Activated T-helper 2 cell treated with anti-CD3 and anti-CD28 coated beads, Interferon-gamma antibody, Interleukin-2, Interleukin-4, amounts not matched to agents 10 μg/mL and 5 μg/mL and 100 μg/mL, durations not matched to agents 14 hours and 24 hours and 36 hours (primary cell): ENCODE measurements at places on chromosomes 3 and 15.

GRCh38 chr3:188270423-188270972 is 116.5 kb downstream of the LPP start:
- no peaks in the 10 kb centered on the region for H3K27me3 ChIP-seq
- no peak overlapping the region for H3K4me3 ChIP-seq
- no peak for DNase-seq
- H3K4me1 ChIP-seq = peaks cover 40% of the 10 kb centered on the region
- H3K27ac ChIP-seq = no peak overlapping the region

GRCh38 chr3:24287755-24288450 is 206.7 kb downstream of the THRB start:
- DNase-seq = no peak
- H3K36me3 ChIP-seq = no peaks in the 10 kb centered on the region
- no peak overlapping the region for H3K27ac ChIP-seq
- no peak overlapping the region for H3K4me3 ChIP-seq
- no peaks in the 10 kb centered on the region for H3K27me3 ChIP-seq
- no peaks in the 10 kb centered on the region for H3K4me1 ChIP-seq

DNA sequence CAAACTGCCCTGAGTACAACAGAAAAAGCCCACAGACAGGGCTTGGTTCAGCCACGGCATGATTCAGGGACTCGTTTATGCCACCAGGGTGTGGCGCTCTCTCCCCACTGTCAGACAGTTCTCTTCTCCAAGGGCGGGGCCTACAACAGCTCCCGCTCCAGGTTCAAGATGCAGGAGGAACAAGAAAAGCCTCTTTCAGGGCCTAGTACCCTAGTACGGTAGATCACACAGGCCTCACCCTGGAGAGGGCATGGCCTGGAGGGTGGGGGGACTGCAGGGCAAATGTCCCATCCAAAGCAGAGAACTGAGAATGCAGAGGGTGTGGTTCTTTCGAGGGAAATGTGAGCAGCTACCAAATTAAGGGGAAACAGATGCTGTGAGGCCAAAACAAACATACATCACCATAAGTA is 12.0 kb downstream of the MESD start:
- H3K27me3 ChIP-seq = no peaks in the 10 kb centered on the region
- peaks cover 59% of the 10 kb centered on the region for H3K36me3 ChIP-seq

GRCh38 chr3:152283492-152284381 is 15.0 kb downstream of the MBNL1 start:
- H3K36me3 ChIP-seq = peaks cover 11% of the 10 kb centered on the region
- no peak overlapping the region for H3K4me3 ChIP-seq
- no peaks in the 10 kb centered on the region for H3K27me3 ChIP-seq
- DNase-seq = no peak

DNA sequence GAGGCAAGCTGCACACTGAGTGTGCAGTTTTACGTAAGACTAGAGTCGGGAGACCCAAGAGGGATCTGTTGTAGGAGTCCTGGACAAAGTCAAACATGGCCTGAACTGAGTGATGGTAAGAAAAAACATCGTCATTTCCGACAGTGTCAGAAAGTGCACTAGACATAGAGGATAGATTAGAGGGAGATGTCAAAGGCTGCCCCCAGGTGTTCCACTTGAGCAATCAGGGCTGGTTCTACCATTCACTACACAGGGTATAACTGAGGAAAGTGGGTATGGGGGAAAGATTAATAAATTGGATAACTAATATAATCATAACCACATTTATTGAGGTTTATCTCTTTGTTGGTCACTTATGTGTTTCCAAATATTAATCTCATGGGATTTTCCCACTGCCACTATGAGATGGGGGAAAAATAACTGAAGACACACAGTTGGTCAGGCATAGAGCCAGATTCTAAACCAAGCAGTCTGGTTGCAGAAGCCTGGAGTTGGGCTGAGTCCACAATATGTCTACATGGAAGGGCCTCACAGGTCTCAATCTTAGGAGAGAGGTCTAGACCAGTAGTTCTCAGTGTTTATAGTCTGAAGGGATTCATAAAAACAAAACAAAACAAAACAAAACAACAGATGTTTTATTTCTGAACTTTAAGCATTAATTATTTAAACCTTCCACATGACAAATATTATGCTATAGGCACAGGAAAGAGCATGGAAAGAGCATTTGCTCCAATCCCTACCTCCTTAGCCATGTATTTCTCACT is 766.5 kb downstream of the NTRK3 start:
- no peaks in the 10 kb centered on the region for H3K4me1 ChIP-seq
- H3K27me3 ChIP-seq = no peaks in the 10 kb centered on the region
- no peak for DNase-seq

DNA sequence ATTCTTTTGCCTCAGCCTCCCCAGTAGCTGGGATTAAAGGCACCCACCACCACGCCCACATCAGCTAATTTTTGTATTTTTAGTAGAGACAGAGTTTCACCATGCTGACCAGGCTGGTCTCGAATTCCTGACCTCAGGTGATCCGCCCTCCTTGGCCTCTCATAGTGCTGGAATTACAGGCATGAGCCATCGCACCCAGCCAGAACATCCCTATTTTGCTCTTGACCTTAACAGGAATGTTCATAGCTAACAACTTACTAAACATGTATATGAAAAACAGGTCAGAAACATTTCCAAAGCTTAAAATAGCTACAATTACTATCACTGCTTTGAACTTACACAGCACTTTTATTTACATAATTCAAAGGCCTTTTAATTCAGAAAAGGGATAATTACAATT is 33.7 kb downstream of the UQCC5 start:
- peaks cover 35% of the 10 kb centered on the region for H3K36me3 ChIP-seq
- no peaks in the 10 kb centered on the region for H3K4me1 ChIP-seq
- no peak overlapping the region for H3K4me3 ChIP-seq
- no peak for DNase-seq

DNA sequence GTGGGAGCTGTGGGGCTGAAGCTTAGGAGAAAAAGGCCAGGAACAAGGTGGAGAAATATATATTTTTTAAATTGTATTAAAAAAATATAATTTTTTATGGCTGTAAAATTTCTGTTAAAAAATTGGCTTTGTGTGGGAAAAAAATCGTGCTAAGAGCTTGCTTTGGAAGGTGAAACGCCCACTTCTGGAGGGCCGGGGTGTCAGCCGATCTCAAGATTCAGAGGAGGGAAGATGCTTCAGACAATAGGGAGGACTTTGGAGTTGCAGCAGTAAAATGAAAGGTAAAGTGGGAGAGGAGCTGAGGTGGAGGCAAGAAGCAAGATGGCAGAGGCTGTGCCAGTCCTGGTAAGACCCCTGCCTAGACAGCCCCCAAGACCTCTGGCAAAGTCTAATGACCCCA is 45.9 kb upstream of the BLM start:
- no peak overlapping the region for H3K4me3 ChIP-seq
- no peaks in the 10 kb centered on the region for H3K27me3 ChIP-seq
- H3K36me3 ChIP-seq = peaks cover 10% of the 10 kb centered on the region
- peaks cover 17% of the 10 kb centered on the region for H3K4me1 ChIP-seq
- H3K27ac ChIP-seq = no peak overlapping the region
- DNase-seq = no peak

GRCh38 chr3:46586738-46587246 is 20.7 kb upstream of the LRRC2 start:
- no peak overlapping the region for H3K27ac ChIP-seq
- H3K4me1 ChIP-seq = no peaks in the 10 kb centered on the region
- peaks cover 27% of the 10 kb centered on the region for H3K27me3 ChIP-seq
- H3K36me3 ChIP-seq = no peaks in the 10 kb centered on the region
- H3K4me3 ChIP-seq = no peak overlapping the region

GRCh38 chr3:183377307-183377959 is 51.0 kb downstream of the MCF2L2 start:
- peaks cover 8% of the 10 kb centered on the region for H3K36me3 ChIP-seq
- peak overlapping the region; percentile 25 for H3K27ac ChIP-seq
- no peaks in the 10 kb centered on the region for H3K27me3 ChIP-seq

DNA sequence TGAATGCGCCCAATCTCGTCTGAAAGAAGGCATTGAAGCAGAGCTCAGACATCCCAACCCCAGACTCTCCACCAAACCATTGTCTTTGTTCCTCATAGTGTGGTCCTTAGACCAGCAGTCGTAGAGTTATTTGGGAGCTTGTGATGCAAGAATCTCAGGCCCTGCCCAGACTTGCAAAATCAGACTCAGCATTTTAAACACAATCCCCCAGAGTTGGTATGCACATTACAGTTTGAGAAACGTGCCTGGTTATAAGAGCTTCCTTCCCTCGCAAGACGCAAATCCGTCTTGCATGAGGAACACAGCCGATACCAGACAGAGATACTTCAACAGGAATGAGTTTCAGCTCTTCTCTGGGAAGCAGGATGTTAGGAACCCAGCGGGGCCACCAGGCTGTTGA is 38.9 kb upstream of the IREB2 start:
- peaks cover 5% of the 10 kb centered on the region for H3K27me3 ChIP-seq
- no peaks in the 10 kb centered on the region for H3K36me3 ChIP-seq
- no peak for DNase-seq
- no peak overlapping the region for H3K27ac ChIP-seq
- H3K4me1 ChIP-seq = no peaks in the 10 kb centered on the region

- no peak overlapping the region for H3K27ac ChIP-seq
- peaks cover 10% of the 10 kb centered on the region for H3K4me1 ChIP-seq
- DNase-seq = no peak
- peaks cover 23% of the 10 kb centered on the region for H3K27me3 ChIP-seq
- H3K36me3 ChIP-seq = no peaks in the 10 kb centered on the region
These were observed 70.7 kb downstream of the CYP19A1 start for GRCh38 chr15:51267703-51268083.

- peaks cover 29% of the 10 kb centered on the region for H3K4me1 ChIP-seq
- H3K27me3 ChIP-seq = peaks cover 11% of the 10 kb centered on the region
- no peak overlapping the region for H3K4me3 ChIP-seq
- H3K36me3 ChIP-seq = no peaks in the 10 kb centered on the region
These were observed 91.5 kb upstream of the PROK2 start for GRCh38 chr3:71876135-71877105.

DNA sequence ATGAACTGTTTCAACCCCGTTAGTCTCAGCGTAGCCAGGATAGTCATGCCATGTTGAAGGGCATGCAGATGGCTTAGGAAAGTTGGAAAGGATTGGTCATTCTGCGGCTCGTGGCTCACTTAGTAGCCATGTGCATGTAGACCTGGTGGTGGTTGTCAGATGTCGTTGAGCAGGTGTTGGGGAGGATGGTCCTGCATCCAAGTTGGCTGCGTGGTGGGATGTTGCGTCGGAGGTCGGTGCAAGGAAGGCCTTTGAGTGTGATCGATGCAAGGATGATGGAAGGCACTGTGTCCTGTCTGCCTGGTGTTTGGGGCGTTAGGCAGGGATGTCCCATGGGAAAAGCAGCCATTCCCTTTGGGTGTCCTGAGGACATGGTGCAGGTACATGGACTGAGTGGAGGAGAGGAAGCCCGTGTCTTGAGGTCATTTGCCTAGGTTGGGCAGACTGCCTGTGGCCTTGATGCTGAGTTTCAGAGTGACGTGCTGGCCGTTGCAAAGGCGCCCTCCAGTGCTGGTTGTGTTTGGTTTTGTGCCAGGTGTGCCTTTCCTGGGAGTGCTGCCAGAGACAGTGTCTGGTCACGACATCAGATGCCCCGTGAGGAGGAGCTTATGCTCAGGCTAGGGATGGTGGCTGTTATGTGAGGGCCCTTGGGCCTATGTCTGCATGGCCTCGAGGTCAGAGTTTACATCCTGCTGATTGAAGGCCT is 103.4 kb downstream of the SNRPN start:
- DNase-seq = no peak
- H3K27me3 ChIP-seq = no peaks in the 10 kb centered on the region
- H3K4me3 ChIP-seq = no peak overlapping the region

DNA sequence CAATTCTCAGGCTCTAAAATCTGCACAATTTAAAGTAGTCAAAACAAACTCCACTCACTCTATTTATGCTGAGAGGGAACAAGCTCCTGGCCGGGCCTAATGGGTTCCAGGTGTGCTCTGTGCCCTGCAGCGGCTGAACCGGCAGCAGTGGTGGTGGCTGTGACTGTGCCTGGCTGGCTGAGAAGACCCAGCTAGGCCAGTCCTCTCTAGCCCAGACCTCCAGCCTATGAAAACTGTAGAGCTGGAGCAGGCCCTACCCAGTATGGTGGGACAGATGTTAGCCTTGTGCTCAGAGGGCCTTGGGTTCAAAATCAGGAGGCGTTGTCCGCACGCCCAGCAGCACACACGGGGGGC is 37.0 kb downstream of the EPHB3 start:
- no peak for DNase-seq
- no peaks in the 10 kb centered on the region for H3K36me3 ChIP-seq
- no peak overlapping the region for H3K27ac ChIP-seq
- no peak overlapping the region for H3K4me3 ChIP-seq

GRCh38 chr3:33636125-33636850 is 81.8 kb downstream of the CLASP2 start:
- no peak overlapping the region for H3K27ac ChIP-seq
- no peaks in the 10 kb centered on the region for H3K27me3 ChIP-seq
- no peak overlapping the region for H3K4me3 ChIP-seq

GRCh38 chr3:195875482-195876236 is 32.7 kb downstream of the TNK2 start:
- H3K27me3 ChIP-seq = no peaks in the 10 kb centered on the region
- H3K27ac ChIP-seq = no peak overlapping the region
- H3K36me3 ChIP-seq = peaks cover 25% of the 10 kb centered on the region
- H3K4me3 ChIP-seq = no peak overlapping the region

- H3K4me1 ChIP-seq = no peaks in the 10 kb centered on the region
- no peak overlapping the region for H3K27ac ChIP-seq
- H3K36me3 ChIP-seq = no peaks in the 10 kb centered on the region
- no peak for DNase-seq
- peaks cover 43% of the 10 kb centered on the region for H3K27me3 ChIP-seq
These were observed 8.6 kb upstream of the SST start for GRCh38 chr3:187678726-187679268.

GRCh38 chr3:64546856-64547255 is 140.9 kb downstream of the ADAMTS9 start:
- DNase-seq = no peak
- H3K4me3 ChIP-seq = no peak overlapping the region
- no peaks in the 10 kb centered on the region for H3K4me1 ChIP-seq
- H3K36me3 ChIP-seq = no peaks in the 10 kb centered on the region

- no peak overlapping the region for H3K4me3 ChIP-seq
- H3K27me3 ChIP-seq = no peaks in the 10 kb centered on the region
- H3K36me3 ChIP-seq = no peaks in the 10 kb centered on the region
- DNase-seq = no peak
These were observed 296.1 kb downstream of the LSAMP start for GRCh38 chr3:116148881-116149851.

- no peaks in the 10 kb centered on the region for H3K27me3 ChIP-seq
- H3K4me3 ChIP-seq = no peak overlapping the region
- no peaks in the 10 kb centered on the region for H3K36me3 ChIP-seq
These were observed 117.5 kb upstream of the NR2F2 start for GRCh38 chr15:96213045-96213444.

DNA sequence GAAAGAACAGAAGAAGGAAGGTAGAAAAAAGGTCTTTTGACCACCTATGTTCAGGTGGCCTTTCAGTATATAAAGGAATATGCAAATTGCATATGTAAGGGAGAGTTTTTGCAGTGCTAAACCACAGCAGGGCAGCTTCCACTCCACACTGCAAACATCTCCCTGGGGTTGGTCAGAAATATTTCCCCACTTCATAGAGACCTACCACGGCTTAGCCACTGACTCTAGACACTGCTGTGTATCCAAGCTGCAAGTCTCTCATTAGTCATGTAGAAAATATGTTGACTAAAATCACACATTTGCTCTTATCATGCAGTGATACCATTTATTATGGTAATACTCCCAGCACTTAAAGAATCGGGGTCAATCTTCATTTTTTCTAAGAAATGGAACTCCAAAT is 214.9 kb upstream of the NR2F2 start:
- no peak for DNase-seq
- no peak overlapping the region for H3K27ac ChIP-seq
- H3K4me3 ChIP-seq = no peak overlapping the region
- no peaks in the 10 kb centered on the region for H3K27me3 ChIP-seq

GRCh38 chr3:177610262-177610661 is 413.0 kb upstream of the TBL1XR1 start:
- no peak overlapping the region for H3K27ac ChIP-seq
- peaks cover 8% of the 10 kb centered on the region for H3K4me1 ChIP-seq
- no peaks in the 10 kb centered on the region for H3K36me3 ChIP-seq
- no peaks in the 10 kb centered on the region for H3K27me3 ChIP-seq
- no peak for DNase-seq
